Activated CD4-positive, alpha-beta T cell treated with anti-CD3 and anti-CD28 coated beads for 24 hours (primary cell): ENCODE measurements at places on chromosomes 1 and 21.

GRCh38 chr1:234316937-234317336, 56.3 kb upstream of the COA6 start:
- no peak for DNase-seq

GRCh38 chr21:44086636-44087425, 20.4 kb upstream of the PWP2 start:
- DNase-seq: no peak

- no peak for DNase-seq
Measured at GRCh38 chr1:246856371-246856770, 75.4 kb downstream of the AHCTF1 start.

DNA sequence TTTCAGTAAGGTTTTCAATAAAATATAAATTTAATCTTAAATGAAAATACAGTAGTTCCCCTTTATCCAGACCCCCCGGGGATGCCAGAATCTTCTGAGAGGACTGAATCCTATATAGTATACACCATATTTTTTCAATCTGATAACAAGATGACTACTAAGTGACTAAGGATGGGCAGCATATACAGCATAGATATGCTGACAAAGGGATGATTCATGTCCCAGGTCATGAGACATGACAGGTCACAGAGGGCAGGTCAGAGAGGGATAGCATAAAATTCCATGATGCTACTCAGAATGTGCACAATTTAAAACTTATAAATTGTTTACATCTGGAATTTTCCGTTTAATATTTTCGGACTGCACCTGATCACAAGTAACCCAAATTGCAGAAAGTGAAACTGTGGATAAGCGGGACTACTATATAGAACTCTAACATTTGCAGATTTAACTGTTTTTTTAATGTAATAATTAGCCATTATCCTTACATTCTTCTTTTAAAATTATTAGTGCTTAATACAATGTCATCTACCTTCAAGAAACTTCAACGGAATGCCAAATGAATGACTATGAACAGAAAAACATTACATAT, 48.8 kb downstream of the LRRC40 start:
- no peak for DNase-seq

GRCh38 chr1:198258491-198258890, 101.7 kb downstream of the NEK7 start:
- DNase-seq: no peak

GRCh38 chr1:243598433-243598832, 251.6 kb downstream of the AKT3 start:
- no peak for DNase-seq

DNA sequence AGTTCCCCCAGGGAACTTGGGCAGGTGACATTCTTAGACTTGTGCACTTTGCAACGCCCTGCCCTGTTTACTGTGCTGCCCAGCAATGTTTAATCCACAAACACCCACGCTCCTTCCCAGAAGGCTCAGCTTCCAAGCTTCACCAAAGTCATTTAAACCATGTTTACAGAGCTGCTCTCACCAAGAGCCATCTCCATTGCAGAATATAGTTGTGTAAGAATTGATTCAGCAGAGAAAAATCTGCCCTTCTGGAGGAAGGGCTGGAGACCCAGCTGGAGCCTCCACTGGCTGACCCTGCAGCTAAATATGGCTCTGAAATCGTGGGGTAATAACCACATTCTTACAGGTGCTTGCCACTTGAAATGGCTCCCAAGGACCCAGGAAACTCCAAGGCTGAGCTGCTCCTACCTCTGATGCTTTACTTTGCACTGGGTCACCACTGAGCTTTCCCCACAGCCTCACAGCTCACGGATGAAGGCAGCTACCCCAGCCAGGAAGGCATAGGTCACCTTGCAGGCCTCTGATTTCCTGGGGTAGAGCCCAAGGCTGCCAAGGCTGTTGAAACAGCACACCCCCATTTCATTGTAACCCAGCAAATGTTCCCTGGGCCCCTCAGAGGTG, 8.7 kb downstream of the CAPN2 start:
- no peak for DNase-seq

GRCh38 chr1:119266858-119267257, 101.7 kb upstream of the HAO2 start:
- DNase-seq: no peak

GRCh38 chr1:55358581-55358980, 143.4 kb upstream of the USP24 start:
- no peak for DNase-seq

DNA sequence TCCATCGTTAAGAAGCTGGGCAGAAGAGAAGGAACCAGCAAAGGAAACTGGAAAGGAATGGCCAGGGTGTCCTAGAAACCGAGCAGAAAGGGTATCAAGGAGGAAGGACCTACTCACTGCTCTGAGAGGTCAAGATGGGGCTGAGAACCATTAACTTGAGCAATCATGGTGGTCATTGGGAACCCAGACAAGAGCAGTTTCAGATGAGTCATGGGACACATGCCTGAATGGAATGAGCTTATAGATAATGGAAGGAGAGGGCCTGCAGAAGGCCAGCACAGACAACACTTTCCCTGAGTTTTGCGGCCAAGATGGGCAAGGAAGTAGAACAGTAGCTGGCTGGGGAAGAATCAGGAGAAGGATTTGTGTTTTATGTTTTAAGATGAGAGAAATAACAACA, 383.2 kb downstream of the KIF26B start:
- no peak for DNase-seq

GRCh38 chr21:17742181-17742580, 77.0 kb downstream of the C21orf91 start:
- DNase-seq: no peak

DNA sequence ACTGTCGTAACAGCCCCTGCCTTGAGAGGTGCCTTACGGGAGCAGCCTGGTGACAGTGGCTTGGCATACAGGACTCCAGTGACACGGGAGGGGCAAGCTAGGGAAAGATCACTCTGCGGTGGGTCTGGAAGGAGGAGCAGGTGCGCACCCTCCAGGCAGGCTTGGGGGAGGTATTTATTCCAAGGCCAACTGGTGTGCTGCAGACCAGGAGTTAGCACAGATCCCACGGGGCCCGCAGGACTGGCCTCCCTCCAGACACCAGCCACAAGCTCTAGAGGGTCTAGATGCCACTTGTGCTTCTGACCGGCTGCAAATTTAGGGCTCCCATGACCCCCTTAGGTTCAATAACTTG, 22.1 kb downstream of the PSEN2 start:
- DNase-seq: no peak

- no peak for DNase-seq
Measured at GRCh38 chr1:43878440-43878839, 55.2 kb upstream of the ARTN start.

- no peak for DNase-seq
Measured at GRCh38 chr1:150516050-150516591, 569 bp downstream of the FALEC start.

GRCh38 chr21:35045542-35046262, 3.4 kb downstream of the RUNX1 start:
- no peak for DNase-seq

DNA sequence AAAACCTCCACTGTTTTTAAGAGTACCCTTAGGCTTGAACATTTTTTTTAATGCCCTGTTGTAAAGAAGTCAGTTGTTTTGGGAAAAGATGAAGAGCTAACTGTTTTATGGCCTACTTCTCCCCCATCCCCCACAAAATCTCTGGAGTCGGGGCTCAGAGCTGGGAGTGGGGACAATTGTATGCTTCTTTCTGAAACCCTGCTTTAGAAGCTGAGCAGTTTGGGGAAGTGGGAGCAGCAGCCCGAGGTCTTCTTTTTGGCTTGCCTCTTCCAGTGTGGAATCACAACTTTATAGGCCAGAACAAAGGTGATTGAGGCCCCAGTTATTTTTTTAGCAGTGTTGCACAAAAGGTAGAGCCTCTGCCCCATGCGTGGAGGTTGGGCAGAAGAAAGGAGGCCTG, 25.2 kb downstream of the PPP2R5A start:
- no peak for DNase-seq

DNA sequence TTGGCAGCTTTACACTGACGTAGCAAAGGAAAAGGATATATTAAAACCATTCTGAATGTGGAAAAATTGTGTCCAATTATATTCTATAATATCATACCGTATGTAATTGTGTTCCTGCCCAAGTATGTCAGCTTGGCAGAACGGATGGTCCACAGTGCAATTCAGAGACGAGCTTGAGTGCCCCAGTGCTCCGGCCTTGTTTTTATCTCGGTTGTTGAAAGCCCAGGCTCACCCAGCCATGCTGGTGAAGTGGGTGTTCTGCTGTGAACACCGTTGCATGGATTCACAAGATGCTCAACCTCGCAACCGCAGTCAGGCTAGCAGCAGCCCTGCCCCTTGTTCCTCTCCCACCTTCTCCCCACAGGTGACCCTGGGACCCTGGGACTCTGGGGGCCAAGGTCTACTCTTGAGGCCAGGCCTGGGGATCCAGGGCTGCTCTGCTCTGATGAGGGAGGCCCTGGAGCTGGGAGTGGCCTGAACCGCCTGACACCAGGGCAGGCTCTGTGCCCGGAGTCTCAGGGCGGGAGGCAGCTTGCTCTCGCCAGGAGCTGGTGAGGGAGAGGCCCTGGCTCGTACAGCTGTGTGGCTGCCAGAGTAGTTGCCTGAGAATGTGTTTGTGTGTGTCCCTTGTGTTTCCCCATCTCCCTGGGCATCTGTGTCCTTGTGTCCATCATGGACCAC, 11.2 kb downstream of the PTPRF start:
- no peak for DNase-seq

DNA sequence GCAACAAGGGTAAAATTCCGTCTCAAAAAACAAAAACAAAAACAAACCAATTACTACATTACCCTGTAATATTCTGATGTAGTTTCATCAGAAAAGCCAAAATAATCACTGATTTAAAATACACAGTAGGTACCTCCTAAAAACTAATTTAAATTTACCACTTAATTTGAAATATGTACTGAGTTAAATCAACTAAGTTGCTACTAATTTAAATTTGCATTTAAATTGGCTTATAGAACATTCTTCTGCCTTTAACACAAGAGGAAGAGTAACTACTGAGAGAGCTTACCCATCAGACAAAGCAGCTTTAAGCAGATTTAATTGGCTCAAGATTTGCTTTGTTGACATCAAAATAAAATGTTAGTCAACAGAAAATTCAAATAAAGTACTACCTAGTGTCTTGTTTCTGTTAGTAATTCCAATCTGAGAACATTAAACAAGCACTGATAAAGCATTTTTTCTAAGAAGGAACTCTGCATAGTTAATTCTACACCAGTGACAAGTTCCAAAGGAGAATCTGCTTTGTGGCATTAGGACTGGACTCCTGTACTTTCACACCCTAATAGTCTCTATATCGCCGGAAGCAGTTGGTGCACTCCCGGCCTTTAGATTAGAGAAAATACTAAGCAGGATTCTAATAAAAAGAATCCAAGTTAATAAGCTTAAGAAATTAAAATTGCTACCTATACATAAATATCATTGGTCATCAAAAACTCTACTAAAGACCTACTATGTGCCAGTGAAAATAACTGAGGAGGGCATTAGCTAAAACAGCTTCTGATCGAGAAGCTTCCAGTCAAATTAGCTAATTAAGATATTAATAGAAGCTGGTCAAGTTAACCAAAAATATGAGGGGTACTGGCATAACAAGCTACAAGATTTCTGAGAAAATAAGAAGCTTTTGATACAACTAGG, 8.4 kb downstream of the LUZP1 start:
- DNase-seq: no peak

- DNase-seq: no peak
Measured at GRCh38 chr1:226654668-226655055, 84.4 kb downstream of the ITPKB start.

DNA sequence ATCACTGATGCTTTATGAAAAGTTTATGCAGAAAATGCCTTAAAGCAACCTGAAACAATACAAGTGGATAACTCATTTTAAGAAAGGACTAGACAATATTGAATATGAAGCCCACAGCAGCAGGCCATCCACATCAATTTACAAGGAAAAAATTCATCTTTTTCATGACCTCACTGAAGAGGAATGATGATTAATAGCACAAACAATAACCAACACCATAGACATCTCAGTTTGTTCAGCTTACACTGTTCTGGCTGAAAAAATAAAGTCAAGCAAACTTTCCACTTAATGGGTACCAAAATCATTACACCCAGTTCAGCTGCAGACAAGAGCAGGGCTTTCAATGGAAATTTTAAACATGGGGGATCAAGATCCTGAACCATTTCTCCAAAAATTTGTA, 380.6 kb upstream of the NEGR1 start:
- DNase-seq: no peak

GRCh38 chr1:16180291-16180824, 24.5 kb upstream of the EPHA2 start:
- DNase-seq: no peak

- DNase-seq: no peak
Measured at GRCh38 chr1:215018555-215018954, 64.0 kb upstream of the KCNK2 start.

DNA sequence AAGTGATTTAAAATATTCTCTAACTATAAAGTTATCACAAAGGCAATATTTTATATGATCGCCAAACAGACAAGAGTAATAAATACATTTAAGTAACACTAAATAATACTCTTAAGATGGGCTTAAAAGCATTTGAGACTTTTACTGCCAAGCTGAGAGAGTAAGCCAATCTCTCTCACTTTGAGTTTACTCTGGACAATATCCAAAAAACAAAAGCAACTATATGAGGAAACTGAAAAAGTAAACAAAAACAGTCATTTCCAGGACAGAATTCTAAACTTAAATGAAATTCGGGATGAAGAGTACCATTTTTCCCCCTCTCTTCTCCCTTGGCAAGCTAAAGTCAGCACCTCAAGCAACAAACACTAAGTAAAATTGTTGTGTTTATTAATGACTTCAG, 173.2 kb downstream of the COP1 start:
- no peak for DNase-seq

GRCh38 chr1:180572760-180573159, 14.0 kb downstream of the OVAAL start:
- no peak for DNase-seq

GRCh38 chr1:213982672-213983492, 4.9 kb upstream of the PROX1 start:
- DNase-seq: no peak

- no peak for DNase-seq
Measured at GRCh38 chr1:108824051-108824450, 32.8 kb downstream of the AKNAD1 start.

DNA sequence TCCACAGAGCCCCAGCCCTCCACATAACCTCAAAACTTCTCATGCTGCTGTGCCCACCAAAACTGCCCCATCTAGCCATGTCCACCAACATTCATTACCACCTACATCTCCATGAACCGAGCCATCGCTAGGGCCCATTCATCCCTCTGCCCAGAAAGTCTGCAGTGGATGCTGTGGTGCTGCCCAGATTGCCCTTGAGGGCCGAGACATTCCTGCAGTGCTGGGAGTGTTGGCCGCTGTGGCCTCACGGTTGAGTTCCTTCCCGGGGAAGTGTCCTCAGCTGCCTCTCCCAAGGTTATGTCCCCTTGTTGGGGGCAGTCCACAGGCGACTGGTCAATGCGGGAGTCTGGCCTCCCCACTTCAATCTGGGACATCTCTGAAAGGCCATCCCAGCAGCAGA, 30.3 kb upstream of the DMBX1 start:
- no peak for DNase-seq

GRCh38 chr1:110230381-110231199, 20.5 kb downstream of the KCNC4 start:
- DNase-seq: no peak

DNA sequence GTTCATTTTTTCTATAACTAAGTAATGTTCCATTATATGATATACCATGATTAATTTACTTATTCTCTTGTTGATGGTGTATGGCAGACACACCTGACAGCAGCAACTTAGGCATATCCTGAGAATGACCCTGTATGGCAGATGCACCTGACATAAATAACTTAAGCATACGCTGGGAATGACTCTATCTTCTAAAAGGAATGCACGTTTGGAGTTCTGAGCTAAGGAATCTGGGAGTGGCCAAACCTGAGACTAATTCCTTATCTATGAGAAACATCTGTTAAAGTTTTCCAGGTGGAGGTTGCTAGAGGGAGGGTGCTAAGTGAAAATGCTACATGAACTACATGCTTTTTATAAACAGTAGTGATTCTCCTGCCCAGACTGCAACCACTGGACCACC, 96.7 kb upstream of the RGS18 start:
- no peak for DNase-seq
